Stimulated activated CD8-positive, alpha-beta memory T cell treated with anti-CD3 and anti-CD28 coated beads, Interleukin-12 subunit alpha, Interleukin-12 subunit beta, amount 100 ng/mL, for 1 hour (primary cell): ENCODE measurements at places on chromosomes 1 and 21.

DNA sequence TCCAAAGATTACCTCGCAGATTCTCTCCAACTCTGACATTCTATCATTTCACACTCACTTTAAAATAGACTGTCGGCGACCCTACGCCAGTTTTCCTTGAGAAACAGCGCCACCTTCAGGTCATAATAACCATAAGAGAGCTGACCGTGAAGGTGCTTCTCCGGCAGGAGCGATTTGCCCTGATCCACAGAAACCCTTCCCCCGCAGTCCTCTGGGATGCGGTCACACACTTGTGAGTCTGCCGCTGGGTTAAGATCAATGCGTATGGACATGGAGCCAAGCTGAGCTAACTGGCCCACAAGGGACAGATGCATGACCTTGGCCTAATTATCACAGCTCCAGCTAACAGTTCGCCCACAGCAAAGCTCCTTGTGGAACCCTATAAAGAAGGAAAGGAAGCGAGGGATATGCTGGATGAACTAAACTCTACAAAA is 32.8 kb upstream of the IFNAR2 start:
- DNase-seq, result peak; percentile 55

DNA sequence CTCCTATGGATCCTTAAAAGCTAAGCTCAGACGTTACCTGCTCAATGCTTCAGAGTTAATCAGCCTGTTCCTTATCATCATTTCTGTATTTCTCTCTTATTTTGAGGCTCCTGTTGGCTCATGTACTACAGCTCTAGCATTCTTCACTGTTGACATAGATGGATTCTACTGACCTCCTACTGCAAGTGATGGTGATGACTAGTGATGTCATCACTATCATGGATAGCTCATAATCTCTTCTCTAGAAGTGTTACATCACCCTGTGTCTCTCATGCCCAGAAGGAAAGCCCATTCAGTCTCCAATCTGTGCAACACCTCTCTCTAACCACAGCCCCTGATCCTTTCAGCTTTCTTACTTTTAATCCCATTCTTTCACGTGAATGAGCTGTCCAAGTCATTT is 168.2 kb upstream of the DPT start:
- no peak for DNase-seq

GRCh38 chr1:234072793-234073192 is 168.3 kb downstream of the SLC35F3 start:
- DNase-seq, result no peak

DNA sequence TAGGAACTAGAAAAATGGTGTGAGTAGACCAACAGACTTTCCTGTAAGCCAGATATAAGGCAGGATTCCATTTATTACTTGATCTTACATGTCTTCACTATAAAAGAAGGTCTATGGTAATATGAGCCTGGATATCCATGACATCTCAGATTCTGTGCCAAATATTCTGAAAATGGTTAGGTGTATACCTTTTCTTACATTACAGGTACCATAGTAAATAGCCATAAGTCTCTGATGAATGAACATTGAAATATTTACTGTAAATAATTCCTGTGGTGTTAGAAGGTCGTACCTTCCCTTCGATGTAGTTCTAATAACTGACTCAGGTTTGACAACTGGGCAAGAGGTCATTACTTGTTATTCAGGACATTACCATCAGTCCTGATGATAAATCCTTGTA is 657.9 kb downstream of the BRINP3 start:
- no peak for DNase-seq

DNA sequence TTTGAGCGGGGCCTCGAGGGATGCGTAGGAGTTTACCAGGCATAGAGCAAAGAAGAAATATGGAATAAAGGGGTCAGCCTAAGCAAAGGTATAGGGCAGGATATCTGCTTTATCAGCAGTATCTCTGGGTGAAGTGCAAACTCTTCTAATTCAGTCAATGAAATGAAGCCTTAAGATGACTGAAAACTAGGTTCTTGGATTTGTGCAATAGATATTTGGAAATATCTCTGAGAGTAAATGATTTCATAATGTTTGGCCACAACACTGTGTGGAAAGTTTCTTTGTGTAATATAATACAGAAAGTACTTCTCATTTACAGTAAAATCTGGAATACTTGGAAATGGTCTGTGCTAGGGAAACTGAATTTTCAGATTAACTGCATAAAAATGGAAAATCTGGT is 26.1 kb downstream of the KCNJ15 start:
- no peak for DNase-seq

DNA sequence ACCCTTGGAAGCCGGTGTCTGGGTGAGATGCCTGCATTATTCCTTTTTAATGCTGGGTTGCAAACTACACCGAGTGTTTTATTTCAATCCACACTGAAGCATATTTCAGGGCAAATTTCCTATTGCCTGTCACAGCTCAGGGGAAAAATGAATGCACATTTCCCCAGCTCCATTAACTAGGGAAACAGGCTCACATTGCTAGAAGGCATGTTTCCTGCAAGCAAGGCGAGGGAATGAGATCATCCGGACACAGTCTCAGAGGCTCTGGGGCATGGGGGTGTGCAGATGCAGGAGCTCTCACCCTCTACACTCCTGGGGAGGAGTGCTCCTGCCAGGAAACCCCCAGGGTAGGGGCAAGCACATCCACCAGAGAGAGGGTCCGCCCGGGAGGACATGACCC is 24.6 kb downstream of the SYT2 start:
- no peak for DNase-seq

DNA sequence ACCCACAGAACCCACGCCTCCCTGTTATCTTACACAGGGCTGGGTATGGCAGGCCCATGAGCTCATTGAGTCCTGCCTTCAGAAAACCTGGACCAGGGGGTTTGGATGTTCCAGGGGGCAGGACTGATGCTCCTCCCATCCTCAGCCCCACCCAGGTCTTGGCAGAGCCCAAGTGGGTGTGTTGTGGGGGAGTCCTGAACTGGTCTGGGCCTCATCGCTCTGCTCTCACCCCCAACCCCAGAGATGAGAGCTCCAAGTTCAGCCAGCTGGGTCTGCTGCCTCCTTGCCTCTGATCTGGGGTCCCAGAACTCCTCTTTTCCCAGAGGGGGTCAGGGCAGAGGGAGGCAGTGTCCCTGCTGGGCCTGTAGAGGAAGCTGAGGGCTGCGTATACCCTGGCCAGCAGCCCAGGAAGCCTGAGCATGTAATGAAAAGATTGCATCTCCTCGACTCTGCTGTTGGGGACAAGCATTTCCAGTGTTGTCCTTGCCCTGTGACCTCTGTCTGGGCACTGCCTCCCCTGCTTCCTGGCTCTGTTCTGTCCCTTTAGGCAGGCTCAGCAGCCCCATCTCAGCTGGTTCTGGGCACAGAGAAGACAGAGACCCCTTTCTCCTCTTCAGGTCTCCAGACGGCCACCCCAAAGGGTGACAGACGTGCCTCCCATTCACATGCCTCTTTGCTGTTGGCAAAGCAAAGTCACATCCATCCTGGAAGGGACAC is 54.7 kb upstream of the EPS8L3 start:
- no peak for DNase-seq

DNA sequence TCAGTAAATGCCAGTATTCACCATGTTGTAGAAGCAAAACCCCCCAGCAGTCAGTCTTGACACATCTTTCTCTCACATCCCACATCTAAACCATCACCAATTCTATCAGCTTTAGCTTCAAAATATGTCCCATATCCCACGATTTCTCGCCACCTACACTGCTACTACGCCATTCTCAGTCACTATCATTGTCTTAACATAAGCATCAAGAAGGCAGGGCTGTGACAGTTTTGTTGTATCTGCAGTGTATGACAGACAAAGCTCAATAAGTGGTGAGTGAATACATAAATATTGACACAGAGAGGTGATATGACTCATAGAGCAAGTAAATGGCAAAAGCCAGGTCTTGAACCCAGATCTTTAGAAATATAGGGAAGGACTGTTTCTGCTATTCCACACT is 59.9 kb downstream of the JAK1 start:
- DNase-seq, result no peak

DNA sequence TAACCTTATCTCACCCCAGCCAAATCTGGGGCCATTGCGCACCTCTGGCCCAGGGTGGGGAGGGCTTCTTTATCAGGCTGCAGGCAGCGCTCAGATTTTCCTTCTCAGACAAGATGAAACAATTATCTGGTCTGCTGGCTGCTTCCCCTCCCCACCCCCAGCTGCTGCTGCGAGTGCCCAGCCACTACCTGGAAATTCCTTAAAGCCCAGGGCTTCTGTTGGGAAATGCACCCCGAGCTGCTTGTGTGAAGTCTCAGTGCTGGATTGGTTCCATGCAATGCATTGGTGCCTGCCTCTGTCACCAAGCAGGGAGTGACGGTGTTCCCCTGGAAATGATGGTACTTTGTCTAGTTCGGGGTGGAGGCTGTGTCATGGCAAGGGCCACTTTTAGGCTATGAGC is 18.5 kb upstream of the ACTL8 start:
- no peak for DNase-seq

GRCh38 chr1:169122976-169123375 is 16.5 kb downstream of the ATP1B1 start:
- DNase-seq, result no peak

DNA sequence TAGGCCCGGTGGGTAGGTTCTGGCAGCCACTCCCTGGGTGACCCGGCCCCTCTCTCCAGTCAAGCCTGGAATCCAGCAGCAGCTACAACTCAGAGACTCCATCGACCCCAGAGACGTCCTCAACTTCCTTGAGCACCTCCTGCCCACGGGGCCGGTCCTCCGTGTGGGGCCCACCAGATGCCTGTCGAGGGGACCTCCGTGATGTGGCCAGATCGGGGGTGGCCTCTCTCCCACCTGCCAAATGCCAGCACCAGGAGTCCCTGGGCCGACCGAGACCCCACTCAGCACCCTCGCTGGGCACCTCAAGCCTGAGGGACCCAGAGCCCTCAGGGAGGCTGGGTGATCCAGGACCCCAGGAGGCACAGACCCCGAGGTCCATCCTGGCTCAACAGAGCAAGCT is 2.7 kb downstream of the MIIP start:
- DNase-seq, result no peak

DNA sequence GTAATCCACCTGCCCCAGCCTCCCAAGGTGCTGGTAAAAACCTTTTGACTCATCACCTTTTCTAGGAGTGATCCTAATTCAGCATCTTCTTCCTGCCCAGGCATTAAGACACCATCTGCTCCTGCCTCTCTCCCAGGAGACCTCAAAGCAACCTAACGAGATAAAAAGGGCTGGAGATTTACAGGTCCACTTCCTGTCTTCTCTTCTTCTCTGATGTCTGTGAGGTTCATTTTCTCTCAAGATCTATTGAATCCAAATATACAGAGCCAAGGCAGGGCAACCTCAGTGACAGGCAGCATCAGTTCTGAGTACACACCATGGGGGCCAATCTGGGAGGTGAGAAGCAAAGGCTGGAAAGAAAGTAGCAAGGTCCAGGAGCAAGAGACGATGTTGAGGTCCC is 219.4 kb downstream of the SETD4 start:
- no peak for DNase-seq

GRCh38 chr1:22037520-22037919 is 15.0 kb upstream of the CDC42 start:
- DNase-seq, result no peak

GRCh38 chr1:174428033-174428432 is 19.7 kb upstream of the GPR52 start:
- no peak for DNase-seq

DNA sequence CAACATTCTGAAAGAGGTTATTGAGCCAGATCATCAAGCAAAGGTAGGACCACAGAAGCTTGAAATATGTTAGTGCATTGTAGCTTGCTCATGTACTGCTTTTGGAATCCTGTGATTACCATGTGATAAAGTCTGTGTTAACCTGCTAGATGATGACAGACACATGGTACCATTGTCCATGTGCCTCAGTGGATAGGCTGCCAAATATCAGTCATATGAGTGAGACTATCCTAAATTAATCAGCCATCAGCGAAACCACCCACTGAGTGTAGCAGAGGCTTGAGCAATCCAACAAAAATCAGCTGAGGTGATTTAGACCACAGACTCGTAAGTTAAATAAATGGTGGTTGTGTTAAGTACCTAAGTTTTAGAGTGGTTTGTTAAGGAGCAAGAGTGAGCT is 32.7 kb upstream of the CRB1 start:
- no peak for DNase-seq

DNA sequence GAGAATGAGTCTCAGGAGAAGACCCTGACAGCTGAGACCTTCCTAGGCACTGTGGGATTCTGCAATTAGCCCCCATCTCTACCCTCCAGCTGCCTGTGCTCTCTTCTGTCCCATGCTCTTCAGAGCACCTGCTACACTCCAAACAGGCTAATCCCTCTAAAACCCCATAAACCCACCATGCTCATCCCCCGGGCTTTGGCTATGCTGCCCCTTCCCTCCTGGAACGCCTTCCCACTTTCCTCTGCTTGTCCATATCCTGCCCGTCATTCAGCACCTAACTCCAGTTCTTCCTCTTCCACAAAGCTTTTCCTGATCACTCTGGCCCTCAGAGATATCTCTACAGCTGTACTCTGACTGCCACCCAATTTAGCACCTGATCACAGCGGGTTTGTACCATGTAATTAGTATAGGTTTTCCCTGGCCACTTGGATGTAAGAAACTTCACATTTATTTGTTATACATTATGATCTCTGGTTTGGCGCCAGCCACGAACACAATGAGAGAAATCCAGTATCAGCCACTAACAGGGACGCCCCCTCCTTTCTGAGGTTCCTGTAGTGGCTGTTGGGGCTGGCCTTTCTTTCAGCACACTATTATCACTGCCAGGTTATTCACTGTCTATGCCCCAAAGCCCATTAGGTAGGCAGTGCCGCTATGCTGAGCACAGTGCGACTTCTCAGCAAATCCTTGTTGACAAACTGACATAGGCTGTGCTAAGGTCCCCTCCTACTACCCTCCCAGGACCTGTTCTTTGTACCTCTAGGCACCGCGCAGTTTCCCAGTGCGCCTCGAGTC is 45.1 kb downstream of the CDC7 start:
- DNase-seq, result no peak

- no peak for DNase-seq
Observed at GRCh38 chr1:226646026-226646869, 92.8 kb downstream of the ITPKB start.

DNA sequence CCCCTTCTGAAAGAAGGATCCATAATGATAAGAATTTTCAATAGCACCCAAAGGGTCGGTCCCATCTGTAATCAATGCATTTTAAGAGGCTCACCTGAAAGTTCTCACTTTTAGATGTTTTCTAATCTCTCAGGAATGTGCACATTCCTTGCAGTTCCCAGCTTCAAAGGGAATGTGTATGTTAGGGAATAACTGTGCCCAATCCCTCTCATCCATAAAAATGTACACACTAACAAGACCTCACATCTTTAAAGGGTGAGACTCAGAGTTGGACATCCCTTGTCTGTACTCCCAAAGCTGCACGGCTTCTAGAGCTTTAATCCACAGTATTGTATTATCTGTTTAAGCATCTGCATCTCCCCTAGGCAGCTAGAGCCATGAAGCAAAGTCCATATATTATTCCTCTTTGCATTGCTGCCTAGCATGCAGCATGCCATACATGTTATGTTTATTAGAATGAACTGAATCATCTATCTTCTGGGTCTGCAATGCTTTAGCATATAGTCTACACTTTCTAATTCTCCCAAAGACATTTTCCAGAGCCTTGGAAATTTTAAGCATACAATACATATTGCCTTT is 9.3 kb upstream of the CCN1 start:
- no peak for DNase-seq
